ENCODE measurements at places on chromosomes 11 and 22.

- DNase-seq = no peak
Observed at GRCh38 chr11:14345668-14346067, 13.3 kb downstream of the RRAS2 start.

- no peak for DNase-seq
Observed at GRCh38 chr11:34252651-34253050, 105.2 kb downstream of the ABTB2 start.

- no peak for DNase-seq
Observed at GRCh38 chr11:103825469-103825868, 211.0 kb upstream of the DDI1 start.

- DNase-seq = no peak
Observed at GRCh38 chr11:2202071-2202899, 30.7 kb upstream of the TH start.

DNA sequence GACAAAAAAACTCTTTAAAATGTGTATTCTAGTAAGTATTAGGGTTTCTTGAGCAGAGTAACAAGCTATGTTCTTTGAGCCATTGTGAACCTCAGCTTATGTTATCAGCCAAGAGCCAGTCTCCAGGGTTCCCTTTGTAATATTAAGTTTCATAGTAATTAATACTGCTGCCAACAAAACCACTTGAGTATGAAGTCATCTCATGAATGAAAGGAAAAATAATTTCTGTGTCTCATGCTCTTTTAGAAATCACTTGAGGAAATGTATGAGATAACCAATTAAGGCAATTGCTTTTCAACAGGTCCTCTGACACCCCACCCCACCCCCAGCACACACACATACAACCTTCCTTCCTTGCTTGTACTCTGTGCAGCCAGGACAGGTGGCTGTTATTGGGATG lies 59.9 kb downstream of the BBOX1 start:
- no peak for DNase-seq

DNA sequence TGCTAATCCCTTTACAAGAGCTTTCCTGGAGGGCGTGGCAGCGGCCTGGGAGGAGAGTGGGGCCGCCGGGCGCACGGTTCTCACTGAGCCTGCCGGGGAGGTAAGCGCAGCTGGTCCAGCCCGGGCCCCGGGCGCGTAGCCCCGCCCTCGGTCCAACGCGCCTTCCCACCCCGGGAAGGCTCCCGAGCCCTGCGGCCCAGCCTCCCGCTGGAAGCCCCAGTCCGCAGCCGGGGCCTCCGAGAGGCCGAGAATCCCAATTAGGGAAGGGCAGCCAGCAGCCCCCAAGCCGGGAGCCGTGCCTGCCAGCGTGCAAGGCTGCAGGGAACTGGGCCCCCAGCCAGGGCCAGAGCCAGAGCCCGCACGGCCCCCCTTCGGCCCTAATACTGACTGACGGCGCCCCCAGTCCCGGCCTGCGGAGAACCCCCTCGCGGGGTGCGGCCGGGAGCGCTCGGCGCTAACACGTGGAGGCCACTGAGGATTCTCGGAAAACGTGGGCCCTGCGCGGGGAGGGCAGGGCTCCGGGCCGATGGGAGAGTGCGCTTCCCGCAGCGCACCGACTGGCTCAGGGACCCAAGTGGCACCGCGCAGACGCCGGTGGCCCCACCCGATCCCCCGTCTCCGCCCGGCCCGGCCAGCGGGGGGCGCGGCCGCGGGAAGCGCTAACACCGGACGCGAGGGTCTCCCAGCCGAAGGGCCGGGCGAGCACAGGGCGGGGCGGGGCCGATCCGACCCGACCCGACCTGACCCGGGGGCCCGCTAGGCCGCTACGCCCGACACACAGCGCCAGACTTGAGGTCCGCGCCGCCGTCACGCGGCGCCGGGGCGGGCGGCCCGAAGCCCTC lies 5.7 kb downstream of the ZFTA start:
- DNase-seq = no peak

Measured in CD8-positive, alpha-beta memory T cell (primary cell).